ENCODE measurements at places on chromosomes 6 and 20. TPM values are rescaled to one million over a fixed set of nuclear protein-coding genes. Genes with fewer than 3 reads are reported as not detected.

- DNase-seq: no peak
These were observed 44.2 kb downstream of the NOX3 start for GRCh38 chr6:155411154-155412052.

- DNase-seq: peak; percentile 22
These were observed 50.2 kb downstream of the VAPB start for GRCh38 chr20:58438970-58439808.

DNA sequence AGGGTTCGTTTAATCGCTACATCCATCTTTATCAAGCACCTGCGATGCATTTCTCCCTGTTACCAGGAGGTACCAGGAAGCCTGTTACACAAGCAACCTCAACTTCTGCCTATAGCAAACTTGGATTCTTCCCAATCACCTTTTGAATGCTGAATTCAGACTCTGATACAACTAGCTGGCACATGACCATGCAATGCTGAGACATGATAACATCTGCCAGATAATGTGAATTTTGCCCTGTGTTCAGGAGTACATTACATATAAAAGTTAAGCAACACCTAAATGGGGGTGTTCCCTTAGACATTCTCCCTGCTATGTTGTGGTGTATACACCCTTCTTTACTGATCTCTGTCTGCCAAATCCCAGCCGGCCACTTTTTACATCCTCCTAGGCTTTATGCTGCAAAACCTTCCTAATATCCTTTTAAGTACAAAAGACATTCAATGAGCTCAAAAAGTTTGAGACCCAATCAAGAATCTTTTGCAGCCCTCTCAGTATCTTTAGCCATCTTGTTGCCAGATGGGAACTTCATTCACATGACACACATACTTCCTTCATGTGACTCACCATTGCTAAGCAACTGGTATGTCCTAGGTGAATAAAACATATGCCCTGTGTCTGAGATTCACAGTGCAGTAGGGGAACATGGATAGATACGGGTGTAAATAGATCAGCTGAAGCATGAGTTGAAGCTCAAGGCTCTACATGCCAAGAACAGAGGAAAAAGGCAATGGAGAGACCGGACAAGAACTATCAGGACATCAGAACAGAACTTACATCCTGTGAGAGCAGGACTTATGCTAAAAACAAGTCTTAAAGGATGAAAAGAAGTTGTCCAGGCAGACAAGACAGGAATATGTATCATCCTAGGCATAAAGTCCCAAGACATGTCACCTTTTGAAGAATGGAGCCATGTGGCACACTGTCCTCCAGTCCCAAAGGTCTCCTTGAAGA lies 84.3 kb downstream of the ZHX3 start:
- DNase-seq: no peak

DNA sequence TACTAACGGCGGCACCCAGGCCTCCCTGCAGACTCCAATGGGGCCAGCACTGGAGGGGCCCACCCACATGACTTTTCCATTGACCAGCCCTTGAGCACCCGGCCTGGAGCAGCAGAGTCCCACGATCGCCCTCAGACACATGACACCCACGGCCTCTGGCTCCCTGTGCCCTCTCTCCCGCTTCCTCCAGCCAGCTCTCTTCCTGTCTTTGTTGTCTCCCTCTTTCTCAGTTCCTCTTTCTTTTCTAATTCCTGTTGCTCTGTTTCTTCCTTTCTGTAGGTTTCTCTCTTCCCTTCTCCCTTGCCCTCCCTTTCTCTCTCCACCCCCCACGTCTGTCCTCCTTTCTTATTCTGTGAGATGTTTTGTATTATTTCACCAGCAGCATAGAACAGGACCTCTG lies 26.1 kb upstream of the FANCE start:
- peak; percentile 44 for DNase-seq

DNA sequence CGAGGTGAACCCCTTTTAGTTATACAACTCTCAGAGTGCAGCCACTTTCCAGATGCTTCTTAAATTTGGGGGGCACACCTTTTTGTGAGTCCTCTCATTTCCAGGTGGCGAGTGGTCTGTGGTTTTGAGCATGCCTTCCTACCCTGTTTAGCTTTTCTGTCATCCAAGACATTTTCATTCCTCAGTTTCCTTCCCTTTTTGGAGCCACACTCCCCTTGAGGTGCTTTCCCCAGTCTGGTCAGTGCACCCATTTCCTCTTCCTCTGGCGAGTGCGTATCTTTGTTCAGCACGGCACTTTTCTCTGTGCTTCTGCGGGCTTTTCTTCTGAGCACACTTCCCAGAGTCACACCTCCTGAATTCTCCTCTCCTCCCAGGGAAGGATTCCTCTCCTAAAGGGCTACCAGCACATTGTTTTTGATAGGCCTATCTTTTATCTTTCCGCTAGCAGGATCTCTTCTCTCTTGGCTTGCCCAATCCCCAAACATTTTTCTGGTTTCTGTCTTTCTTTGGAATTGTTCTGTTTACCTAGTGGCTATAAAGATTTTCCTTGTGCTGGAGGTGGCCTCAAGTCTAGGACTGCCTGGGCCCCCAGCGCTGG lies 1.4 kb downstream of the PHF20 start:
- DNase-seq: peak; percentile 32

PRDM13 gene
- total RNA-seq: 0.14 TPM

- no peak for DNase-seq
These were observed 758.1 kb upstream of the EPHA7 start for GRCh38 chr6:94177429-94177828.

UNC93A gene
- total RNA-seq: 2.0 TPM

GPR63 gene
- 6.2 TPM for total RNA-seq

- DNase-seq: peak; percentile 2
These were observed 300.2 kb downstream of the UTRN start for GRCh38 chr6:144585217-144585814.

- no peak for DNase-seq
These were observed 107.1 kb upstream of the ASF1A start for GRCh38 chr6:118786596-118787453.

GRCh38 chr6:24355393-24355792 lies 2.5 kb downstream of the DCDC2 start:
- no peak for DNase-seq

GRCh38 chr6:150119173-150119572 lies 23.7 kb upstream of the PPP1R14C start:
- no peak for DNase-seq

DNA sequence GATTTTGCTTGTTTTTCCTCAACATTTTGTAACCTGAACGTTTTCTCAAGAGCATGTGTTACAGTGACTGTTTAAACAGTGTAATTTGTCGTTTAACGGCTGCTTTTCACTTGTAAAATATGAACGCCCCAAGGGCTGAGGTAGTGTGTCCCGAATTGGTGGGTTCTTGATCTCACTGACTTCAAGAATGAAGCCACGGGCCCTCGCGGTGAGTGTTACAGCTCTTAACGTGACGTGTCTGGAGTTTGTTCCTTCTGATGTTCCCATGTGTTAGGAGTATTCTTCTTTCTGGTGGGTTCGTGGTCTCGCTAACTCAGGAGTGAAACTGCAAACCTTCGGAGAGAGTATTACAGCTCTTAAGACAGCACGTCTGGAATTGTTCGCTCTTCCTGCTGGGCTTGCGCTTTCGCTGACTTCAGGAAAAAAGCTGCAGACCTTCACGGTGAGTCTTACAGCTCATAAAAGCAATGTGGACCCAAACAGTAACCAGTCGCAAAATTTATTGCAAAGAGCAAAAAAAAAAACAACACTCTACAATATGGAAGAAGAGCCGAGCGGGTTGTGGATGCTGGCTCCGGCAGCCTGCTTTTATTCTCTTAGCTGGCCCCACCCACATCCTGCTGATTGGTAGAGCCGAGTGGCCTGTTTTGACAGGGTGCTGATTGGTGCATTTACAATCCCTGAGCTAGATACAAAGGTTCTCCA lies 25.1 kb upstream of the TRIM27 start:
- DNase-seq: no peak

GRCh38 chr6:90860822-90861601 lies 274.1 kb upstream of the MAP3K7 start:
- DNase-seq: no peak

DNA sequence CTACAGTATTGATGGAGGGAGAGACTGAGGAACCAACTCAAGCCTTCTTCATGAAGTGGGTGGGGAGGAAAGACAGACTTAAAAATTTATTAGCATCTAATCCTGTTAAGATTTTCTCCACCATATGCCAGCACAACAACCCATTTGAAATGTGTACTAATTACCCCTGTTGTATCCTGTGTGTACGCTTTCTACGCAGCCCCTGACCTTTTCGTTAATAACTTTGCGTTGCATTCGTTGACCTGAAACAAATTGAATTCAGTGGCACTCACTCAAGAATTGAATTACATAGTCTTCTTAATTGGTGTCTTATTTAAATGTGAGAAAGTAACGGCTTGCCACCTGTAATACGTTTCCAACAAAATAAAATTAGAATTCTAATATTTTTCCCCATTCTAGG lies 113.9 kb downstream of the LINC00237 start:
- no peak for DNase-seq

WTAP gene
- 63.1 TPM for total RNA-seq

GRCh38 chr20:49901588-49901987 lies 13.7 kb downstream of the SPATA2 start:
- no peak for DNase-seq

DEFB123 gene
- not detected for total RNA-seq

DNA sequence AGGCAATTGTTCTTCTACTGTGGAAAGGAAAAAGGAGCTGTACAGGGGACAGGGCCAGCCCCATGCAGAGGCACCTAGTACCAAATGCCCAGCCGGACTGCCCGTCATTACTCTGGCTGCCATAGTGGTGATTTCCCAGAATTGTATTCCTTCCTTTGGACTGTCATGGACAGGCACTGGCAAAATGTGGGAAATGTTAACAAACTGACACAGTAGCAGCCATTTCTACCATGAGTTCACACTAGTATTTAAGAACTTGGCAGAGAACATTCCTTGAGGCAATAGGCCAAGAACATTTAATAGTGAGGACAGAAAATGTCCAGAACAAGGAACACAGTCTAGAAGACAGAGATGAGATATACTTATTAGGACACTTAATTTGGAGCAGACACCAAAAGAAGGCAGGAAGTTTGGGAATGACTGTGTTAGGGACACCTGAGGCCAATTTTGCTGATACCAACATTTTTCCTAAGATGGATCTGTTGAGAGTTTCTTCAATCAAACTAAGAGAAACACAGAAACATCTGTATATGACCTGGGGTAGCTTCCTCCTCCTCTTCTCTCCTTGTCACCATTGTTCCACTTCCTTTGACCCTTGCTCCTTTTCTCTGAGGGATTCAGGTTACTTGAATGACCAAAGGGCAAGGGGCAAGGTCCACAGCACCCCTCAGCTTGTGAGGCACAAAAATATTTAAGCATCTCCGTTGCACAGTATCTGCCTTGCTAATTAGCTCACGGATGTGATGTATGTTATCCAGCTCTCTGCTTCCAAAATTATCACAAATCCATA lies 14.9 kb downstream of the ADTRP start:
- no peak for DNase-seq

- no peak for DNase-seq
These were observed 38.3 kb downstream of the COX4I2 start for GRCh38 chr20:31675828-31676608.

DNA sequence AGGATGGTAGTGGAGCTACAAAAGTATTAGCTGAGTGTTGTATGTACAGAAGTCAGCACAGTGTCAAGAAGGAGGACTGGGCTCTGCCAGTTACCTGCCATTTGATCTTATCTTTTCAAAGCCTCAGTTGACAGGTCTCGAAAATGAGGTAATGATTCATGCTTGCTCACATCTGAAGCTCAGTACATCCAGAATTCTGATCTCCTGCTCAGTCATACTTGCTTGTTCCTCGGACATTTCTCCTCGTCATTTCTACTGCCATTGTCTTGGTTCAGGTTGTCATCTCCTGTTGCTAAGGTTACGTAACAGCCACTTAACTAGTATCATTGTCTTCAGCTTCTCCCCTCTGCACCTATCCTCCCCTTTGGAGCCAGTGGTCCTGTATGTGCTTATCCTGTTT lies 89.5 kb downstream of the SLX4IP start:
- no peak for DNase-seq

HLA-DQB1 gene
- total RNA-seq: under 0.01 TPM

DNA sequence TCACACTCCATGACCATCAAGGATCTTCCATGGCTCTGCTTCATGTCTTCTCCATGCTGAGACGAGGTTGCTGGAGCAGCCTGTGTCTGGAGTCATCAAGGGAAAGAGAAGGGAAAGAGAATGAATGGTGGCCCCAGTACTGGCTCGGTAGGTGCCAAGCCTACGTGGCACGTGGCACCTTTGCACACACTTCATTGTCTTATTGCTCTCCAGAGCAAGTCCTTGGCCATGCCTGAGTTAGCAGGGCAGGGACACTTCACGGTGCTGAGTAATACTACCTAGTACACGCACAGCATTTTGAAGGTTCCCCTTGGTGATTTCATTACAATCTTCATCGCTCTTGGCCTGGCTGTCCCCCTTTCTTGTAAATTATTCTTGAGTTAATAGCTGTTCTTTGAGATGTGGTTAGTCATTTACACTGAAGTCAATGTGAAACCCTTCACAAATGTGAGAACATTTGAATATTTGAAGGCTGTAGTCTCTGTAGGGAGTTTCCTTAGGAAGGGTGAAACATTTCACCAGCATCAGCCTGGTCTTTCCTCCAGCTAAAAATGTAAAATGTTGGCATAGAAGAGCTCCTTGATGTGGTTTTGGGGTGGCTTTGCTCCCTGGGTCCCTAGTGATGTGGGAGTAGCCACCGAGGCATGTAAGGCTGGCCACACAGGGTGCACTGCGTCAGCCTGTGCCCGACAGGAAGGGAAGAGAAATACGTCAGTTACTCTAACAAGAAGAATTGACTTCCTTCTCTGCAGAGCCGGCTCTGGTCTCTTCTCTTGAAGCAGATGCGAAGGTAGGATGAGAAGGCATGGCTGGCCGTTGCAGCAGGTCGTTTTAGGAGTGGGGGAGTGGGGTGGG lies at the start of gene SYTL3:
Gene SYTL3 (plus strand): TSS at position 766 of the 855 bp plus-strand sequence. CDS start 13,215 bp downstream, outside the sequence.
- DNase-seq: no peak

DNA sequence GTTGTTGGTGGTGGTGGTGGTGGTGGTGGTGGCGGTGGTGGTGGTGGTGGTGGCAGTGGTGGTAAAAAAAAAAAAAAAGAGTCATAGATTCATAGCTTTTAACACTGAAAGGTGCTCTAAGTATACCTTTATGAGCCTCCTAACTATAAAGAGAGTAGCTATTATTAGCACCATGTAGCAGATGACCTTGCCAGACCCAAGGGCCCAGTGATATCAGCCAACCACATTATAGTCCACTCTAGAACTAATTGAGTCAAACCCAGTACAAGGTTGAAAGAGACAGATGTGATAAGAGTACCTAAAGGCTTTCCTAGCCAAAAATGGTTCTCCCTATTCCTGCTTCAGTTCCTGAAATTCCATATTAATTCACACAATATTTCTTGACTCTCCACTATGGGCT lies 245.3 kb downstream of the HACE1 start:
- no peak for DNase-seq
